Right lobe of liver (tissue), 6 donors: ENCODE measurements at places on chromosomes 7 and 10. TPM values are rescaled to one million over a fixed set of nuclear protein-coding genes. Genes with fewer than 3 reads are reported as not detected.

The NANOS1 gene
- total RNA-seq, result 0.35 TPM

DNA sequence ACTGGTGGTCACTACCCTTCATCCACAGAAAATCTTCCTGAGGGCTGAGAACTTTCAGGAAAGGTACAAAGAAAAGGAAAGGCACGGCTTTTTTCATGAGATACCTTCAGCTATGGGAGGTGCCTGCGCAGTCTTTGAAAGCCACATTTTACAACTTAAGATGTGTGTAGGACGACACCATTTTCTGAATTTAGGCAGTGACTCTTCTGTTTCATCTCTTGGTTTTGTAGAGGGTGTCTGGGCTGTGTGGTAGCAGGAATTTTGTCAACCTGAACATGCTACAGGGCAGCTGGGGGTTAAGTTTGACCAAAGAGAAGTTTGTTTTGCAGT lies 138.1 kb downstream of the NRP1 start:
- no peak for DNase-seq
- H3K27me3 ChIP-seq, result no peaks in the 10 kb centered on the region
- H3K36me3 ChIP-seq, result no peaks in the 10 kb centered on the region
- H3K27ac ChIP-seq, result peak overlapping the region; percentile 69
- no peak overlapping the region for H3K4me3 ChIP-seq

GRCh38 chr7:74183653-74184450 lies 9.7 kb downstream of the EIF4H start:
- DNase-seq, result no peak
- peaks cover 4% of the 10 kb centered on the region for H3K4me1 ChIP-seq
- no peak overlapping the region for H3K4me3 ChIP-seq
- H3K27me3 ChIP-seq, result no peaks in the 10 kb centered on the region
- peaks cover 7% of the 10 kb centered on the region for H3K36me3 ChIP-seq
- H3K27ac ChIP-seq, result no peak overlapping the region

- no peaks in the 10 kb centered on the region for H3K4me1 ChIP-seq
- no peak overlapping the region for H3K4me3 ChIP-seq
- H3K27me3 ChIP-seq, result no peaks in the 10 kb centered on the region
- DNase-seq, result no peak
Measured at GRCh38 chr7:96740130-96740529, 30.5 kb upstream of the SEM1 start.

The SYNPO2L gene
- not detected for total RNA-seq

DNA sequence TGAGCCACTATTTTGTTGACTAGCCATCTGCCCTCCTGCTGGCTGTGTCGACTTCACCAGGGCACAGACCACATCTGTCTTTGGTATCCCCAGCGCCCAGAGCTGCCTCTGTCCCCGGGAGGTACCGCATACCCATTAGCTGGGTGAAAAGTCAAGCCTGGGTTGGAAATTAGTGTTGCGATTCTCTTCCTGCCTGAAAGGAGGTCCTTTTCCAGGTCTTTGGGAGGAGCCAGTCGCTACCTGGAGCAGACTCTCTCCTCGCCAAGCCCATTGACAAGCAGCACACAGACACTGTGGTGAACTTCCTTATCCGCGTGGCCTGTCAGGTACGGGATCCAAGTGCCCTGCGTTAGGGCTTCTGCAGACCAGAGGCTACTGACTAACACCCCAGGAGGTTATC lies 79.4 kb downstream of the TRRAP start:
- peaks cover 28% of the 10 kb centered on the region for H3K36me3 ChIP-seq
- H3K4me1 ChIP-seq, result no peaks in the 10 kb centered on the region
- H3K27me3 ChIP-seq, result no peaks in the 10 kb centered on the region
- H3K4me3 ChIP-seq, result no peak overlapping the region

GRCh38 chr10:63579371-63580014 lies 58.3 kb downstream of the REEP3 start:
- DNase-seq, result no peak
- no peak overlapping the region for H3K4me3 ChIP-seq
- no peaks in the 10 kb centered on the region for H3K27me3 ChIP-seq
- no peaks in the 10 kb centered on the region for H3K4me1 ChIP-seq

DNA sequence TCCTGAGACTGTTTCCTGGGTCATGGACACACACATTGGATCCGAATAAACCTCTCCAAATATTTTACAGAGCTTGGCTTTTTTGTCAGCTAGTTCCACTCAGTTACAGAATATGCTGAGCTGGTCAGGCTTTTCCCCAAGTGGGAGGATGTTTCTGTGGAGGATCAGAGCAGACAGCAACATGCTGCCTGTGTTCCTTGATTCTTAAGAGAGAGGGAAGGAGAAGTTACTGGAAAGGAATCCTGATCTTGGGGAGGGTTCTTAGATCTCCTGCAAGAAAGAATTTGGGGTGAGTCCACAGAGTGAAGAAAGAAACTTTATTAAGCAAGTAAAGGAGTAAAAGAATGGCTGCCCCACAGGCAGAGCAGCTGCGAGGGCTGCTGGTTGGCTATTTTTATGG lies 76.8 kb upstream of the RPA3 start:
- no peak overlapping the region for H3K4me3 ChIP-seq
- no peaks in the 10 kb centered on the region for H3K27me3 ChIP-seq
- no peaks in the 10 kb centered on the region for H3K36me3 ChIP-seq
- H3K4me1 ChIP-seq, result no peaks in the 10 kb centered on the region

GRCh38 chr7:25725451-25725850 lies 426.5 kb upstream of the NFE2L3 start:
- H3K27me3 ChIP-seq, result no peaks in the 10 kb centered on the region
- H3K4me1 ChIP-seq, result no peaks in the 10 kb centered on the region
- H3K27ac ChIP-seq, result no peak overlapping the region
- no peak for DNase-seq
